ENCODE measurements at places on chromosomes 12 and 14. TPM values are rescaled to one million over a fixed set of nuclear protein-coding genes. Genes with fewer than 3 reads are reported as not detected.

- no peak for DNase-seq
These were observed 2.5 kb downstream of the CMAS start for GRCh38 chr12:22048351-22049041.

DNA sequence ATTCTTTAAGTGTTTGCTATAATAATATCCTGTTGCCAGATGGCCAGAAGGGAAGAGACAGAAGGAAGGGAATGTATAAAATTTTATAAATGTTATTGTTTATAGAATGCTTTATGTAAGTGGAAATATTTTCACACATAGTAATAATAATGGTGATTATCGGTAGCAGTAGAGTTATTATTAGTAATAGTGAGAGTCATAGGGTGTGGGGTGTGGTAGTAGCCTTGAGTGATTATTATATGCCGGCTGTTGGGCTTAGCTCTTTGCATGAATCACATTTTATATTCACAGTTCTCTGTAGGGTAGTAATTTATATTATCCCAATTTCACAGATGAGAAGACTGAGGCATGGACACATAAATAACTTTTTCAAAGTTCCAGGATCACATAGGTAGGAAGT, 391.4 kb downstream of the C12orf75 start:
- no peak for DNase-seq

DNA sequence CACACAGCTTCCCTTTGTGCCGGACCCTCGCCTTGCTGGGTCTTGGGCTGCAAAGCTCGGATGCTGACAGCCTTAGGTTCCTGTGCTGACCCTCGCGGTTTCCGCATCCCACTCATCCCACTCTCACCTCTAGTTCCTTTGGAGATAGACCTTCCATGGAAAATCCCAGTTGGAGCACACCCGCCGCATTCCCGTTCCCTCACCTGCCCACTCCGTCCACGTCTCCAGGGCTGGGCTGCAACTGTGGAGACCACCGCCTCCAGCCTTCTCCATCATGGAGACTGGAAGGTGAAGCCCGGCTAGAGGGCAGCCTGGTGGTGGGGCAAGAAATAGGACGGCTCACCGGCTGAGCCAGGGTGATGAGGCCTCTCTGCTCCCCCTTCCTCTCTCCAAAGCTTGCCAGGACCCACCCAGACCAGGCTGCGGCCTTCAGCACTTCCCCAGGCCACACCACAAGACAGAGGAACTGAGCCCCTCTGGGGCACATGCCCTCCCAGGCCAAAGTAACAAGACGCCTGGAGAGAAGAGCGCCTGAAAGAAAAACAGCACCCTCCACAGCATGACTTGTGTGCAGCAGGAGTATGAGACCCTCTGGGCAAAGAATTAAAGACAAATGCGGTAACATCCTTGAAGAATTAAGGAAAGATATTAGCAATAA, 15.0 kb downstream of the TMEM121 start:
- no peak for DNase-seq

DNA sequence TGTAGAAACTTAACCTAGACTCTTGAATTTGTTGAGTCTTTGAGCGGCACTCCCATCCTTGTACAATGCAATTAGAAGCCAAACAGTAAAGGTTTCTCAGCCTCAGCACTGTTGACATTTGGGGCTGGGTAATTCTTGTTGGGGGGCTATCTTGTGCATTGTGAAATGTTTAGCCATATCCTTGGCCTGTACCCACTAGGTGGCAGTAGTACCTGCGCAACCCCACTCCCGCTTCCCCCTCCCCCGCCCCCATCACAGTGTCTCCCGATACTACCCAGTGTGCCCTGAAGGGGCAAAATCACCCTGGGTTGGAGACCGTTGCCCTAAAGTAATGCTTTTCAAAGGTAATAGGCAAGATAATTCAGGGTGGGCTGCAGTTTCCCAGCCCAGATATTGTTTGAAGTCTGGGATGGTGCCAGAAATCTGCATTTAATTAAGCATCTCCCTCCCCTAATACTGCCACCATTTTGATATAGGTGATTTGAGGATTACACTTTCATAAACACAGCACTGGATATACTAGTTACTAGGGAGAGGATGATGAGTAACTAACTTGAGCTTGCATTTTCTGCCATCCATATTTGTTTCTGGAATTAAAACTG, 1.8 kb downstream of the COX6A1 start:
- DNase-seq = peak; percentile 46

DNA sequence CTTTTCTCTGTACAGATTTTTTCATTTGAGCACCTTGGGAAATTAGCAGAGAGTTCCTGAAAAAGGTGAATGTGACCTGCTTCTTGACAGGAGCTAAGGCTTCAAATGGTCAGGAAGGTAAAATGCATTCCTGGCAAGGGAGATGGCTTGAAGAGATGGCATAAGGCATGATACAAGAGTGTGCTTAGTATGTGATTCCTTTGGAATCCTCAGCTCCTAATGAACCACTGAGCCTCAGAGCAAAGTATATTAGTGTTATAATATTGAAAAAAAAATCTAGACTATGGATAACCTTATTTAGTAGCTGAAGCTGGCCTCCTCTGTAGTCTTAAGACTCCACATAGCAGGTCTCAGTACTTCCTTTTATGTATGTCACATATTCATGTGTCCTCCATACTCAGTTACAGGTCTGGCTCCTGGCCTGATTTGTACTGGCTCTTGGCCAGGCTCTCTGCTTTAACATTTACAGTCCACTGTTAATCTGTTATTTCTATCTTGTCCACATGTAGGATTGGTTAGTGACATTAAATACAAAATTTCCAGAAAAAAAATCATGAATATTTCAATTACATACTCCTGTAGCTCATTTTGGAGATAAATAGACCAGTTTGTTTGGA, 17.9 kb downstream of the TOGARAM1 start:
- no peak for DNase-seq

GRCh38 chr12:123399255-123399617, 15.3 kb downstream of the KMT5A start:
- DNase-seq = no peak

- DNase-seq = no peak
These were observed 109.0 kb upstream of the C14orf180 start for GRCh38 chr14:104470588-104470987.

- DNase-seq = no peak
These were observed 2.8 kb downstream of the DHH start for GRCh38 chr12:49091836-49092085.

DNA sequence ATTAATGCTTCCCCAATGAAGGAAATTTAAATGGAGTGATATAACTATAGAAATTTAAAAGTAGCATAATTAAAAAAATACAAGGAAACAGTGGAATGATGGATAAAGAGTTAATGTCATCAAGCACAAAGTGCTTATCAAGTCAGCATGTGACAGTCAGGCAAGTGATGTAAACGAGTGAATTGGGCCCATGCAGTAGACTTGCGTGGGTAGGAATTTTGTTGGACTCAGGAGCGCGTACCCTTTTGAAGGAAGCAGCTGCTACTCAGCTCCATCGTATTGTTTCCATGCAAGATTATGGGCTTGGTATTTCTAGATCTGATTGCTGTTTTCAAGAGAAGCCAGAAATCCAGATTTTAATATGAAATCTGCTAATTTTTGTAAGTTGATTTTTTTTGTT, 4.4 kb upstream of the DYRK4 start:
- no peak for DNase-seq

- no peak for DNase-seq
These were observed 18.6 kb upstream of the ABCD2 start for GRCh38 chr12:39638178-39638577.

- DNase-seq = no peak
These were observed 445.6 kb upstream of the PDE3A start for GRCh38 chr12:19922717-19923116.

- DNase-seq = peak; percentile 25
These were observed 1.6 kb downstream of the FICD start for GRCh38 chr12:108516511-108517275.

- DNase-seq = peak; percentile 94
These were observed 142.8 kb downstream of the SCARB1 start for GRCh38 chr12:124720681-124721500.

- peak; percentile 94 for DNase-seq
These were observed 57.0 kb downstream of the PLEKHG7 start for GRCh38 chr12:92759634-92760268.

- no peak for DNase-seq
These were observed 26.8 kb downstream of the CIT start for GRCh38 chr12:119850330-119850729.

GRCh38 chr12:129776977-129777667, 126.7 kb downstream of the TMEM132D start:
- no peak for DNase-seq

GRCh38 chr12:96988919-96989318, 81.9 kb downstream of the NEDD1 start:
- no peak for DNase-seq

GRCh38 chr14:33539918-33540357, 410.9 kb downstream of the EGLN3 start:
- no peak for DNase-seq

Gene RHOJ
- total RNA-seq = 1.8 TPM

Gene A2M
- 3.1 TPM for total RNA-seq

Gene SPX
- total RNA-seq = 0.39 TPM

Gene CLEC14A
- 0.20 TPM for total RNA-seq

Gene SDR9C7
- total RNA-seq = not detected

Gene PNP
- 84.2 TPM for total RNA-seq

Gene ACVR1B
- 3.1 TPM for total RNA-seq
